Frontal cortex (tissue), 4 donors: ENCODE measurements at places on chromosomes 4 and X. TPM values are rescaled to one million over a fixed set of nuclear protein-coding genes. Genes with fewer than 3 reads are reported as not detected.

DNA sequence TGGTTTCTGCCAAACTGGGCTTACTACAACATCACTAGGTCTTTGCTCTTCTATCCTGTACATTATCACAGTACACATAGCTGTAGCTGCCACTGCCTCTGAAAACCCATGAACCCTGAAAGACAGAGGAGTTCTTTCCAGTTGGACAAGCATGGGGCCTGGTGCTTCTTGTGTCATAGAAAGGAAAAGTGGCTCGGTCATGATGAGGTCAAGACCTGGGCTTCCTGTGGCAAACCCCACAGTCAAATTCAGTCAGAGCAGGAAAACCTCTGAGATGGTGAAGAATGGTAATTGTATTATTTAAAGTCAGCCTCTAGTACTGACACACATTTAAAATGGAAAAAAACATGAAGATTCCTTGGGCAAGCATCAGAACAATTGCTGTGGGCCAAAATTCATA lies 133.3 kb upstream of the PRPS2 start:
- no peak for DNase-seq

DNA sequence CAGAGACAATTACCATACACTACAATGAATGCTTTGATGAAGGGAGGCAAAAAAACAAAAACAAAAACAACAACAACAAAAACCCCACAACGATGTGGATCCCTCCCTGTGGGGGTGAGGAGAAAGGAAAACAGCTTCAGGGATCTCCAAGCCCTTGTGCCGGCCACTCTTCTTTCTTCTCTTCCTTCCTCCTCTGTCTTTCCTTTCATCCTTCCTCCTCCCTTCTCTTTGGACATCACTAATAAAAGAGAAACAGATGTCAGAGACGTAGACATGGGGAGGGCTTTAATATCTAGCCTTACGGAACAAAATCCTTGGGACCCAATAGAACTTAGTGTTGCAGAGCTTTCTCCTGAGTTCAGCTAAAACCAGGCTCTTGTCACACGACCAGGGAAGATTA lies 18.8 kb upstream of the STX18 start:
- DNase-seq = no peak

The BEX1 gene
- 127 TPM for total RNA-seq

- DNase-seq = no peak
Measured at GRCh38 chr4:10335050-10335449, 122.2 kb downstream of the ZNF518B start.

The MAGEA1 gene
- not detected for total RNA-seq

The XAGE1A gene
- total RNA-seq = not detected

- no peak for DNase-seq
Measured at GRCh38 chrX:136768469-136769084, 12.2 kb downstream of the ARHGEF6 start.

DNA sequence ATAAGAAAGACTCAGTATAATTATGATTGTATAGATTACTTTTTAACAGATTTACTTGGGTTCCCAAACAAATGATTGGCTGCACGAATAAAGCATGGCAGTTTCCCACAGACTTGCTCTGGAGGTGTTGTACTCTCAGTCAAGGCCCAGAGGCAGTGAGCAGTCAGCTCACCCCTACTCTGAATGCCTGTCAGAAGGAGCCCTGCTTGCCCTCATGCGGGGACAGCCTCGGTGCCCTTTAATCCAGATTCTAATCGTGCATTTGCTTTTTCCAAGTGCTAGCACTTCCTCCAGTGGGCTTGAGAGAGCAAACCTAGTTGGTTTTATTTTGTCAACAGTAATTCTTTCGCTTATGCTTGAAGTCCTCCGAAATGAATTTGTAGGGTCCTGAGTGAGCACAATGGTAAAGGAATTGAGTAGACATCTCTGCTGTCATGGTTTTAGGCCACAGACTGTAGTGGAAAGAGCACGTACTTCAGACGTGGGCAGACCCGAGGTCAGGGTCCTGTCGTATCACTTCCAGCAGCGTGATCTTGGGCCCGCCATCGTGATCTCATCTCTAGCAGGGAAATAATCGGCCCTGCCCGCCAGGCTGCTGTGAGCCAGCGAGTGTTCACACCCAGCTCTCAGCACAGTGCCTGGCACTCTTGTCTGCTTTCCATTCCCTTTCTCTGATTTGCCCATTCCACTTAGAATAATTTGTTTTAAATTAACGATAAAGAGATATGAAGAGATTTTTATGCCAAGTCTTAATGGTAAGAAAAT lies 48.3 kb downstream of the GRK4 start:
- no peak for DNase-seq

DNA sequence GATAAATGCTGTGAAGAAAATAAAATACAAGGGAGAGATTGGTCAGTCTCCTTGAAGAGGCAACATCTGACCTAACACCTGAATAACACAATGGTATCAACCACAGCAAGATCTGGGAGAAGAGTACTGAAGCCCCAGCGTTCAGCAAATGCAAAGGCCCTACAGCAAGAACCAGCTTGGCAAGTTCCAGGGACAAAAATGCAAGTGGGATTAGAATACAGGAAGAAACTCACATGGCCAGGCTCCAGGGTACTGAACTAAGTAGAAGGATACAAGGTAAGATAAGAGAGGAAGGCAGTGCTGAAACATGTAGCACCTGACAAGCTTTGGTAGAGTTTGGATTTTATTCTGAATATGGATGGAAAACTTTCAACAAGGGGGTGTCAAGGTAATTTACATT lies 3.6 kb downstream of the SMIM14 start:
- DNase-seq = no peak

GRCh38 chr4:29549342-29549741 lies 1170.8 kb upstream of the PCDH7 start:
- DNase-seq = no peak

- DNase-seq = no peak
Measured at GRCh38 chrX:2837961-2838360, 9.2 kb downstream of the GYG2 start.

GRCh38 chr4:74522251-74522991 lies 77.5 kb downstream of the AREG start:
- no peak for DNase-seq

GRCh38 chr4:42632653-42633382 lies 24.1 kb downstream of the ATP8A1 start:
- no peak for DNase-seq

DNA sequence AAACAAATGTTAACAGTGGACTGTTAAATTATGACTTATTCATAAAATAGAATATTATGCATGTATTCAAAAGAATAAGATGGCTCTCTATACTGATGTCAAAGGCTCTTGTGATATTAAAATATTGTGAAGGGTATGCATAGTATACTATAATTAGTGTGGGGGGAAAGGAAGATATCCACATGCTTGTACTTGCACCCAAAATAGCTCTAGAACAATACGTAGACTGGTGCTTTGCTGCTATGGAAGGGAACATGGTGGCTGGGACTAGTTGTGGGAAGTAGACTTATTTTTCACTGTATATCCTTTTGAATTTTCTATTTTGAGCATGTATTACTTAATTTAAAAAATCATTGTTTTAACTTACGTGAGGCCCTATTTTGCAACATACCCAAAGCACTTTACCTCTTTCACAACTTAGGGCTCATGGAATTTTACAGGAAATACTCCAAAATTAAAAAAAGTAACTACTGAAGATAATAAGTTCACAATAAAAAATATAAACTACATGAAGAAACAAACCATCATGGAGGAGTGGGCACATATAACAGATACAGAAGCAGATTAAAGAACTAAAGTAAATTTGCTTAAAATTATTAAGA lies 7.9 kb downstream of the PGRMC2 start:
- no peak for DNase-seq

GRCh38 chrX:148904421-148905111 lies 404.1 kb downstream of the AFF2 start:
- no peak for DNase-seq

DNA sequence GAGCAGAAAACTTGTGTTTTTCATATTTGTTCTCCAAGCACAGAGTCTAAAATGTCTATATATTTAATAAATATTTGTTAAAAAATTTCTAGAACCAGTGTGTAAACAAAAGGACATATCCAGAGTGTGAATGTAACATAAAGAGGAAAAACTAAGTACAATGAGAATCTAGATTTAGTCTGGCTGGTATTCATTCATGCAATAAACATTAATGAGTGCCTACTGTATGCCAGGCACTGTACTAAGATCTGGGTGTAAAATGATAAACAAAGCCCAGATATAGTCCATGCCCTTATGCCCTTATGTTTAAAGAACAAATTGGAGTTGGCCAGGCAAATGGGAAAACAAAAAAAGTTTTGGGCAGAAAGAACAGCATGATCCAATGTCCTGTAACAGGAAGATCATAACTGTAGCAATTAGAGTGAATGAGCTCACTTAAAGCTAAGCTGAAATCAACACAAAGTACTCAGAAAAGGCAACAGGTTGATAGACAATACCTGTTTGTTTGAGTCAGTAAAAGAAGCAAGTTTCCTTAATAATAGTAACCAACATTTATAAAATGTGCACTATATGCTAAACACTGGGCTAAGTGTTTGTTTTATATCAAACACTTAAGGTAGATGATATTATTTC lies 1.3 kb upstream of the TMLHE start:
- DNase-seq = no peak

GRCh38 chrX:10564484-10564883 lies 55.9 kb downstream of the MID1 start:
- DNase-seq = no peak

The P2RY8 gene
- total RNA-seq = under 0.01 TPM

The PDGFRA gene
- 64.0 TPM for total RNA-seq

GRCh38 chr4:8388528-8388870 lies 52.0 kb downstream of the ACOX3 start:
- DNase-seq = no peak

GRCh38 chr4:55023030-55023429 lies 102.4 kb downstream of the KDR start:
- DNase-seq = no peak

DNA sequence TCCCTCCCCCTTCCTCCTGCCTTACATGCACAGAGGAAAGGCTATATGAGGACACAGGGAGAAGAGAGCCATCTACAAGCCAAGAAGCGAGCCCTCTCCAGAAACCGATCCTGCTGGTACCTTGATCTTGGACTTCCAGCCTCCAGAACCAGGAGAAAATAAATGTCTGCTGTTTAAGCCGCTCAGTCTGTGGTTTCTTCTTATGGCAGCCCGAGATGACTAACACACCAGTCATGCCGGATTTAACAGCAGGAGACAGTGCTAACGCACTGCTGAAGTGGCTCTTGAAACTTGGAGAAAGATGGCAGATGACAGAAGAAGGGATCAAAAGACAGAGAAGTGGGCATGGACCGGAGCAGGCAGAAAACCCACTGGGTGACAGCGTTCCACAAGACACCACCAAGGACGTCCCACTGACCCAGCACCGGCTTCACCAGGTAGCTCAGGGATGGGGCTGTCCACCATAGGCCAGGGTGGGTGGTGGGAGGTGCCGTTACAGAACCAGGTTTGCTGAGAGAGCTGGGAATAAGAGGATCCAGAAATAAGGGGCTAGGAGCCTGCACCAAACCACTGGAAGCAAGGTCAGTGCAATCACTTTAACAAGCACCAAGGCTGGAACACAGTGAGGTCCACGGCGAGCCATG lies 6.2 kb upstream of the MAN2B2 start:
- DNase-seq = no peak

GRCh38 chr4:38869511-38869910 lies 1.9 kb downstream of the FAM114A1 start:
- no peak for DNase-seq

GRCh38 chr4:167383291-167383690 lies 149.0 kb upstream of the SPOCK3 start:
- no peak for DNase-seq

DNA sequence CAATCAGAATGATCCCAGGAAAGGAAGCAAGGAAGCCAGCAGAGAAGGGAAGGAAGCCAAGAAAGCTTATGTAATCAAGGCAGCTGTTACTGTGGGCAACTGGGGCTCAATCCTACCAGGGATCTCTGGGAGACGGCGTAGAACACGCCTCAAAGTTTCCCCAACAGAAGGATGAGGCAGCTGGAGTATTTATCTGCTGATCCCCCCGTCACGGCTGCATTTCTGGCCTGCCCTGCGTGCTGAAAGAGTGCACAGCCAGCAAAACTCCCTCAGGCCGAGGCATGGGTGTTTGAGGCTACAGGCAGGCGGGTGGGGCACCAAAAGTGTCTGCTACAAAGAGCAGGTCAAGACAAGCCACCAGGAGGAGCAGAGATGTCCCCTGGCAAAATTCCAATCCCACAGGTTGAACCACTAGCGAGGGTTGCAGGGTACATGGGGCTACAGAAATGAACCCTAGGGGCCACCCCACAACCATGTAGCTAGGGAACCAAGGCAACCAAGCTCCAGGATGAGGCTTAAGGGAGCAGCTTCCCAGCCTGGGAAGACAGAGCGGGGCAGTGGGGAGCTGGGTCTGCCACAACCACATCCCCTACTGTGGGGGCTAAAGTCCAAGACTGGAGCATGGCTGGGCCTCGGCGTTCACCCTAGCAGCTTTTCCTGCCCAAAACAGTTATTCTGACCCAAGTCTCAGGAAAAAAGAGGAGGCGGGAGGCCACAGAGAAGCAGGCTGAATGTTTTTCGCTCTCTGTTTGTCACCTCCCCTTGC lies 113.4 kb downstream of the BCOR start:
- DNase-seq = no peak

The STK32B gene
- 57.5 TPM for total RNA-seq

DNA sequence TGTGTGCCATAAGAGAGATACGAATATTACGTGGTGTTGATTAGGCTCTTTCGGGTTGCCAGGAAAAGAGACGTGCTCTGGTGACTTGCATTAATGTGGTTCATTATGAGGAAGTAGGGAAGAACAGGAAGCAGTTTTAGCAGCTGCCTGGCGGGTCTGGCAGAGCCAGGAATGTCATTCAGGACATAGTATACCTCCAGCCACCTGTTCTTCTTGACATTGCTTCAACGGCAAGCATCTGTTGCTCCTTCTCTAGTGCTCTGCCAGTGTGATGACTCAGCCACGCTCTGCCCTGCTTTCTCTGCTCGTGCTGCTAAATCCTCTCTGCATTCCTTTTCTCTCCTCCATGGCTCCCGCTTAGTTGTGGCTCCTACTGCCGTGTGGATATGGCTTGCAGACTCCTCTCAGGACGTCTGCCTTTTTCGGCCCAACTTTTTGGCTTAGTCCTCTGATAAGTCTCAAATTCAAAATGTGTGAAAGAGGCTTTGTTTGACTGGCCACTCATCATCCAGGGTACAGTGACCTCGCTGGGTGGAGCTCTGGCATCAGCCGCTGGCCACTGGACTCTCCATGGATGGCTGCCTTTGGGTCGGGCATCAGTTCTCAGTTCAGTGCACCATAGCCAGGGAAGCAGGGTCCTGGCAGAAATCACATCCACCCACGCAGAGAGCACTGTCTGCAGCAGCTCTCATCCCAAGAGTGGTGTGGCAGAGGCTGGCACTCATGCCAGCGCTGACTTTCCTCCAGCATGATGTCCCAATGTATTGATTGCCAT lies 89.3 kb upstream of the KLF3 start:
- no peak for DNase-seq

The MAGEA2 gene
- not detected for total RNA-seq

DNA sequence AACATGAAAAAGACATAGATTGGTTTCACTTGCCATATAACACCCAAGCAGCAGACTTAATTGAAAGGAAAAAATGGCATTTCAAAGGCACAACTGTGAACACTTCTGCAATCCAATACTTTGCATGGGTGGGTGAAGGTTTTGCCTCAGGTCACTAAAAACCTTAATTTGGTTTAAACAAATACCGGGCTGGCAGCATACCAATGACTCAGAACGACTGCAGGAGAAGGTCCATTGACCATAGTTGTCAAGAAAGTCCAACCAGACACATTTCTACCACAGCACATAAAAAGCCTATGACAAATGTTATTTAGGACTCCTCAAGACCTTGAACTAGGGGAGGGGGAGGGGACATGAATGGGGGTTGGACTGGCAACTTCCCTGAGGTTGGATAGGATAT lies 183.6 kb upstream of the TRPC5 start:
- DNase-seq = no peak
